T-helper 1 cell treated with Interleukin-12 subunit alpha and Interleukin-12 subunit beta and Interleukin-4 antibody, amounts not matched to agents 30 ng/mL and 1 ng/mL, for 36 hours (primary cell): ENCODE measurements at places on chromosomes 12 and 14. TPM values are rescaled to one million over a fixed set of nuclear protein-coding genes. Genes with fewer than 3 reads are reported as not detected.

EPYC gene
- total RNA-seq = not detected in 2 replicates

HAL gene
- 1.0 and 1.5 TPM in 2 replicates for total RNA-seq

NGB gene
- total RNA-seq = not detected in 2 replicates

ACRBP gene
- 1.0 and 1.5 TPM in 2 replicates for total RNA-seq

ITGA7 gene
- 0.93 and 1.3 TPM in 2 replicates for total RNA-seq

C12orf60 gene
- 1.2 and 1.8 TPM in 2 replicates for total RNA-seq

KCNH3 gene
- total RNA-seq = 0.71 and 0.83 TPM in 2 replicates

RTL1 gene
- total RNA-seq = not detected in 2 replicates

KRT78 gene
- total RNA-seq = not detected in 2 replicates

TTC9 gene
- 12.5 and 13.0 TPM in 2 replicates for total RNA-seq

RHEBL1 gene
- 10.4 and 11.1 TPM in 2 replicates for total RNA-seq

KRT2 gene
- total RNA-seq = 0.20 and 0.27 TPM in 2 replicates

ANKRD33 gene
- not detected in 2 replicates for total RNA-seq

BBOF1 gene
- total RNA-seq = 1.0 and 1.1 TPM in 2 replicates

RIPK3 gene
- 37.1 and 41.9 TPM in 2 replicates for total RNA-seq

GLIPR1L2 gene
- total RNA-seq = not detected in 2 replicates

RTRAF gene
- total RNA-seq = 168 and 175 TPM in 2 replicates

CCDC38 gene
- total RNA-seq = 0.12 and 0.32 TPM in 2 replicates

DIO3 gene
- total RNA-seq = not detected in 2 replicates

PLEKHG7 gene
- total RNA-seq = not detected in 2 replicates

GPR68 gene
- 43.8 and 45.5 TPM in 2 replicates for total RNA-seq

SNRPF gene
- total RNA-seq = 36.7 and 38.5 TPM in 2 replicates

VDR gene
- total RNA-seq = 103 and 105 TPM in 2 replicates

DHRS2 gene
- total RNA-seq = 2.9 and 4.2 TPM in 2 replicates

MYBPC1 gene
- not detected in 2 replicates for total RNA-seq

NXPH4 gene
- total RNA-seq = 0.37 and 0.56 TPM in 2 replicates

SLC38A4 gene
- total RNA-seq = not detected in 2 replicates

GARIN6 gene
- total RNA-seq = not detected in 2 replicates

SP1 gene
- 75.7 and 78.0 TPM in 2 replicates for total RNA-seq

KIF5A gene
- 1.5 and 2.2 TPM in 2 replicates for total RNA-seq

TMEM119 gene
- 0.54 and 0.96 TPM in 2 replicates for total RNA-seq

IL31 gene
- total RNA-seq = 0.24 TPM in 1 of 2 replicates, not detected in the other

TAS2R7 gene
- total RNA-seq = not detected in 2 replicates

PAX9 gene
- total RNA-seq = 0.05 TPM in 1 of 2 replicates, not detected in the other

FOXN4 gene
- not detected in 2 replicates for total RNA-seq

RNF212B gene
- total RNA-seq = not detected in 2 replicates

VSIG10 gene
- 5.2 and 6.3 TPM in 2 replicates for total RNA-seq

HSPA2 gene
- 3.7 and 4.7 TPM in 2 replicates for total RNA-seq

PTPRQ gene
- total RNA-seq = not detected in 2 replicates

NEUROD4 gene
- total RNA-seq = not detected in 2 replicates

GZMB gene
- 1,728 and 1,734 TPM in 2 replicates for total RNA-seq

ASCL1 gene
- total RNA-seq = not detected in 2 replicates

TMTC1 gene
- total RNA-seq = 0.91 and 1.6 TPM in 2 replicates

SIX6 gene
- not detected in 2 replicates for total RNA-seq

DLK1 gene
- not detected in 2 replicates for total RNA-seq

DACT1 gene
- 3.7 and 4.7 TPM in 2 replicates for total RNA-seq

SRP54 gene
- total RNA-seq = 67.0 and 68.4 TPM in 2 replicates

SYNDIG1L gene
- not detected in 2 replicates for total RNA-seq

SIX4 gene
- total RNA-seq = 1.2 and 1.4 TPM in 2 replicates
